ENCODE measurements at places on chromosomes 4 and X.
A peak's percentile ranks its signal among the peaks of the same experiment; 100 is the strongest.

DNA sequence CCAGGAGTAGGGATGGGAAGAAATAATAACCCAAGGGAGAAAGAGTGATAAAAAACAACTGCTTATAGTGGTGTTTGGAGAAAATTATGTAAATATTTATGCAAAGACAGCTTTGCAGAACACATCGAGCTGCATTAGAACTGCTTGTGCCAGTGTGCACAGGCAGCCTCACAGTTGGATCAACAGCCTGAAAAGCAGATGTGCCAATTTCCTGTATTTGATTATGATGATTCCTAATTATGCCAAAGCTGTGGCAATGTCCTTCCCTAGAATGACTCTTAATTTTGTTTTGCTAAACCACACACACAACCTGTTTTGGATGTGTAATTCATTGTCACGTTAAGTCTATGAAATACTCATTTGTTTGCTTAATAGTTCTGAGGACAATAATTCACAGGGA, 30.6 kb upstream of the ANTXR2 start:
- DNase-seq: no peak

- DNase-seq: no peak
These were observed 131.7 kb downstream of the SLC4A4 start for GRCh38 chr4:71470524-71470923.

DNA sequence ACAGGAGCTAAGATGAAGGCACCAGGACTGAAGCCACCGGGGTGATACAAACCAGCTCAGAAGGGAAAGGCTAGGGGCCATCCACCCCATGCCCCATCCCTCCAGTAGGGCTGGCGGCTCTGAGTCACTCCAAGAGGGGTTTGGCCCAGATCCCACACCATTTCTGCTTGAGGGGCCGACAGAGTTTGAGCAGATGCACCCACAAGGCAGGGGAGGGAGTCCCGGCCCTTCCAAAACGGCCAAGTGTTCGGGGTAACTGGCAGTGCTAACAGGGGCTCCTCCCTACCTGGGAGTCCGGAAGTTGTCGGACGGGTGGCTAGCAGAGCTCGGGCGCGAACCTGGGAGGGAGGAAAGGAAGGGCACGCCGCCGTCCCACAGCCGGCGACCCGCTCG, 412 bp downstream of the SLC10A3 start:
- DNase-seq: no peak

- DNase-seq: no peak
These were observed 14.6 kb upstream of the WDR1 start for GRCh38 chr4:10131202-10131601.

DNA sequence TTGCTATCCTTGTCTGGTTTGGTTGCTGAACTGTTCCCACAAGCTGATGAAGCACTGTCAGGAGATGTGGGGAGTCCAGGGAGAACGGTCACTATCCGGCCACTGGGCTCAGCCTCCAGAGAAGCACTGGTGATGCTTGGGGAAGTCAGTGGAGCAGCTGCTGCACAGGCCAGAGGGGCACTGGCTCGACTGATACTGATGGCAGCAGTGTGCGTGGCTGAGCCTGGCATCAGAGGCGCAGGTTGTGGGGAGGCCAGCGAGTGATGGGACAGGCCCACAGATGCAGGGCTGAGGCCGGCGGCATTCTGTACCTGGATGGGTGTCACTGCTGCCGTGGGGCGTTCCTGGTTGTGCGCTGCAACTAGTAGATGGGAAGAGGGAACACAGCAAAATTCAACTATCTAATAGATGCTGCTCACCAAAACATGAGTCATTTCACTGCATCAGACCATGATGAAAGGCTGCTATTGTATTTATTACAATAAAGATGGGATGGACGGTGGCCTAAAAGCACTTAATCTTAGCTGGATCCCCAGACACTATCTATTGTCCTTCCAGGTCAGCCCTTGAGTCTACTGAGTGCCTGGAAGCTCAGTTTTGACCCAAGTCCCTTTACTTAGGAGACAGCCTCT, 106.3 kb upstream of the CBR4 start:
- DNase-seq: no peak

- DNase-seq: peak; percentile 47
These were observed 737.8 kb upstream of the FRG1 start for GRCh38 chr4:189202869-189203271.

- DNase-seq: no peak
These were observed 477 bp downstream of the FGF5 start for GRCh38 chr4:80266902-80267380.

Measured in skeletal muscle cell (primary cell).